ENCODE measurements at places on chromosomes 6 and 20.

DNA sequence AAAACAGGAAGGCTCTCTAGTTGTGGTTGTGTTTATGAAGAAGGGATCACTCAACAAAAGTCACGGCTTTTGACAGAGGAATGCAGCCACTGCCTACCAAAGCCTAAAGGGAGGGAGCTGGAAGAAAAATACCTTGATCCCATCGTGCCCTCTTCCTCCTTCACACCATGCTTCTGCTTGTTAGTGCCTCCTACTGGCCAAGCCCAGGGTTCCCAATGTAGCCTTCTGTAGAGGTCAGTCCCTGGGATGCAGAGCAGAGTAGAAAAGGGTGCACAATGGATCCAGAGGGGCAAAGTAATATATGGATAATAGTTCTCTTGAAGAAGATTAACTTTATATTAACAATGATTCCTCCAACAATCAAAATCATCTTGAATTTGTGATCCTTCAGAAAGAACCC, 293.5 kb upstream of the FERMT1 start:
- no peak for DNase-seq

DNA sequence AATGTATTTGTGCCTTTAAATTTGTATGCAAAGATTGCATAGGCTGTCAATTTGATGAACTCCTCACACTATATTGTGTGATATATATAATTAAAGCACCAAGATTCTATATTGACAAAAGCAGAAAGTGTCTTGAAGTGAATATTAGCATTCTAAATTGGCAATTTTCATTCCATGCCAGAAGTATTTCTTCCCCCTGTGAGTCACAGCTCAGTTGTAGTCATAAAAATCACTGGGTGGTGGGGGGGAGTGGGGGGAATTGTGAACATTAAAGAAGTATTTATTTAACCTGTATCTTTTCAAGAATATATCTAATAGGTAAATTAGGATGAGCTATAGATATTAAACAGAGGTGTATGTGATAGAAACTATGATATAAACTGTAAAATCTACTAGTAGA, 3.1 kb upstream of the ARMC2 start:
- DNase-seq, result no peak

DNA sequence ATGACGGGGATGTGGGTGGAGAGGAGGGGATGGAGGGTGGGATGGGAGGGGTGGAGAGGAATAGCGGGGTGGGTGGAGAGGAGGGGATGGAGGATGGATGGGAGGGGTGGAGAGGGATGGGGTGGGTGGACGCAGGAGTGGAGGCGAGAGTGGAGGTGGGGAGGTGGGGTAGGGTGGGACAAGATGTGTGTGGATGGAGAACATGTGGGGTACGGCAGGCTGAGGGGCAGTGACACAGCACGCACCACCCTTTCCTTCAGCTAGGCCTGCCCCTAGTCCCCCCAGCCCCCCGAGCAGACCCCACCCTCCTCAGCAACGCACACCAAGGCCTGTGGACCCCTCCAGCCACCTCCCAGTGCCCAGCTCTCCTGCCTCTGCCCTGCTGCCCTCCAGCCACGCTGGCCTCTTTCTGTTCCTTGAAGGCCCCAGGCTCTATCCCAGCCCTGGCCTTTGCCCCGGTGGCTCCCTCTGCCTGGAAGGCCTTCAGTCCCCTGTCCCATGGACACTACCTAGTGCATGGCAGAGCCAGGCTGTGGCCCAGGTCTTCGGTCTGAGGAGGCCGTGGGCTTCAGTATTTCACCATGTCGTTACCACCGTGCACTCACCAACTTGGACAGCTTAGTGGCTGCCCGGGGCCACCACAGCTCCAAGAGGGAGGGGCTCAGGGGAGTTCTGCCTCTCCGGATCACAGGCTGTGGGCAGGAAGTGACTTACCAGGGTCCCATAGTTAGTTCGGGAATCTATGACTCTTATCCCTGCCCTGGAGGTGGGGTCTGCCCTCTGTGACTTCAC, 78.4 kb upstream of the PMEPA1 start:
- no peak for DNase-seq

DNA sequence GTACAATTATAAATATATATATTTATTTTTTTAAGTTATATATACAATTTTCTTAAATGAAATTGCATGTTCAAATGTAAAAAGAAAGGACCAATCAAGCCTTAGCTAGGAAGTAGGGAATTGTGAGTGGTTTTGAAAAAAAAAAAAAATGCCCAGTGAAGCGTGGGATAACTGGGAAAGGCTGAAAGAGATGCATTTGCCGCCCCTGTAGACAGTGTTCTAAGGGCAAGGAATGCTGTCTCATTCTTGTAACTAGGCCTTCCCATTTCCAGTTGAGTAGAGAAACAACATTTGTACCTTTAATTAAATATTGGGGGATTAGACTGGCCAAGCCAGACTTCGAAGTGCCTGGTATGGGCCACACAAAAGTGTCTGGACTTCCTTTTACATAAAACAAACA, 430.1 kb upstream of the SLC35B3 start:
- DNase-seq, result no peak

- no peak for DNase-seq
Observed at GRCh38 chr6:163296835-163297519, 117.5 kb upstream of the QKI start.

GRCh38 chr6:108902382-108902792, 54.2 kb downstream of the ARMC2 start:
- DNase-seq, result no peak

GRCh38 chr20:62276439-62276838, 26.4 kb upstream of the ADRM1 start:
- DNase-seq, result no peak

DNA sequence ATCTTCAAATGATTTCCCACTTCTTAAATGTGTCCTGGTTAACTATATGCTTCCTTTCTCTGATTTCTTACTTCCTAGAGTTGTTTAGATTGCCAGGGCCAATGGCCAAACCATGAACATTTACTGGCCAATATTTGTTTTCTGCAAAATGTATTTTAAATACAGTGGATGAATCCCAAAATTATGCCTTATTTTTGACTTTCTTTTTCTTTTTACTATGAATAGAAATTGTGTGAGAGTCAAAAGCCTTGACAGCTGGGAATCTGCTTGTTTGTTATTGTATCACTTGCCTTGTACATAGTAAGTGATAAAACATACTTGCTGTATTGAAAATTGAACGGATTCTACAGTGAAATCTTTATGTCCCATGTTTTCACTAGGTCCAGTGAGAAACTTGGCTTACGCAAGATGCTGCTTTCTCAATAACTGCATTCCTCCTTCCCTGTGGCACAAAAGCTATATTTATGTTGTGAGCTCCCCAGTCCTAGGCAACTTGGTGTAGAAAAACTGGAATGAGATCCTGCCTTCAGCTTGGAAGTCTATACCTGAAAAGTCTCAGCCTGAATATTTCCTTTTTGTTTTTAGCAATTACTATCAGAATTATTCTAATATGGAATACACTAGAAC, 295.2 kb downstream of the EPHA7 start:
- no peak for DNase-seq

- no peak for DNase-seq
Observed at GRCh38 chr6:169084067-169084466, 169.6 kb downstream of the THBS2 start.

GRCh38 chr20:3121271-3121911, 36.9 kb upstream of the AVP start:
- DNase-seq, result no peak

GRCh38 chr6:41347378-41348050, 12.1 kb downstream of the NCR2 start:
- no peak for DNase-seq

- no peak for DNase-seq
Observed at GRCh38 chr20:37179683-37180524, 556 bp upstream of the MROH8 start.

GRCh38 chr6:166514196-166514595, 72.3 kb downstream of the RAMACL start:
- no peak for DNase-seq

GRCh38 chr6:110589865-110590513, 113.6 kb upstream of the SLC22A16 start:
- DNase-seq, result no peak

GRCh38 chr6:27866357-27867050, 45.7 kb downstream of the OR2B2 start:
- DNase-seq, result peak; percentile 76
